ENCODE measurements at places on chromosomes 3 and 15.
A peak's percentile ranks its signal among the peaks of the same experiment; 100 is the strongest.

DNA sequence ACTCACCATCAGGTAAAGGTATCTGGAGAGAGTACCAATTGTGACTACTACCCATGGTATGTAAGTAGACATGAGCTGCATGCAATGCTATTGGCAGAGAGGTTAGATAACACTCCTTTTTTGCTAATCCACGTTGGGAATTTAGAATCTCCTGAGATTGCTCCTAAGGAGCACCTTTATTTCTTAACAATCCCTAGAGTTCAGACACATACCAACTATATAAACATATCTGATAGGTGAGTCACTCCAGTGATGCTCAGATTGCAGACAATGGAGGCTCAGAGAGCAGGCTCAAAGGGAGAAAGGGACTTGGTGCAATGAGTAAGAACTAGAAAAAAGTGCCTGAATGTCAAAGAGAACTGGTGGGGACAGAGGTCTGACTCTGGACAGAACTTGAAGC, 47.0 kb upstream of the LRRFIP2 start:
- no peak for DNase-seq

DNA sequence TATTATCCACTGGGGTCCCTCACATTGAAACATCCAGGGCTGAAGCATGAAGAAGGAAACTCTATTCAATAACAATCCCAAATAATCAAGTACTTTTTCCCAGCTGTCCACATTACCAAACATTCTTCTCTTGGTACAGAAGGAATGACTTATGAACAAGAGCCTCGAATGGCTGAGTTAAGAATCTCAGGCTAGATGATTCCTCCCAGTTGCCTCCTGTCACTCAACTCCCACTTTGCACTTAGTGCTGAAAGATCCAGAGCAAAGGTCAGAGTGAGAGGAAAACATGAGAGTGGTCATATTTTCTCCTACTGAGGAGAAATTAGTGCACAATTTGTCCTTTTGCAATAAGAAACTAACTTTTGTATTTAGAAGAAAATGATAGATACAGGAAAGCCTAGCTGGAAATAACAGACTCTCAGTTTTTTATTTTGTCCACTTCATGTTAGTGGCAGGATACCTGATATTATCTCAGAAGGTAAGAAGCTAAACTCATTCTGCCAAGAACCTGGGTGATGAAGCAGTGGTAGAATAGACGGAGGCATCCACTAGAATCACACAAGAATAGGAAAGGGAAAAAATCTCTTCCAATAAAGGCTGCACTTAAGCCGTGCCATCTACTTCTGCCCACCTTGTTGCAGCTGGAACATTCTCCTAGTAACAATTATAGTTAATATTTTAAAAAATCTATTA, 46.2 kb downstream of the GADL1 start:
- DNase-seq: no peak

DNA sequence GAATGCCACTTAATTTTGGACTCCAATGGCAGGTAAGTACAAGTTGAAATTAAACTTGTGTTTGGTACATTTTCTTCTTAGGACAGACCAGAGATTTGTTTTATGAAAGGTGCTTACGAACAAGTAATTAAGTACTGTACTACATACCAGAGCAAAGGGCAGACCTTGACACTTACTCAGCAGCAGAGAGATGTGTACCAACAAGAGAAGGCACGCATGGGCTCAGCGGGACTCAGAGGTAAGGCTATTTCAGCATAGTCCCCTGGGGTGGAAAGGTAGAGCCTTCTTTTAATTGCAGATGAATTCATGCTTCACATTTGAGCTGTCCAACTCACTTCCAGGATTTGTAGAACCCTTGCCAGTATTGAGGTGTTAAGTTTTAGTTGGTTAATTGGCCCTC, 51.4 kb downstream of the ASTE1 start:
- no peak for DNase-seq

GRCh38 chr15:64686130-64686735, 89.2 kb downstream of the RBPMS2 start:
- DNase-seq: peak; percentile 29

DNA sequence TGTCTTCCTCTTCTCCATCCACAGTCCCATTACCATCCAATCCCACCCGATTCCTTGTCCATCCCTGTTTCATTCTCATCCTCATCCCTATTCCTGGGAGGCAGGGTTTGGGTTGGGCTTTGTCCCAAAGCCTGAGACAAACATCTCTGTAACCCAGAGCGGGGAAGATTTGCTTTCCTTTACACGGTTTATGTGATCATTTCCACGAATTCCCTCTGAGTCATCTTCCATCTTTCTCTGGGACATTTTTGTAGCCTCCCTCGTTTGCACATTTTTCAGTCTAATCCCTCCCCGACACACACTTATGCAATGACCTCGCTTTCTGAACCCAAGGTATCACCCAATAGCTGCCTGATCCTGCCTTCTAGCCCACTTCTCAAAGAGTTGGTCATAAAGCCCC, 22.8 kb downstream of the DUOX2 start:
- DNase-seq: no peak

- no peak for DNase-seq
These were observed 63.2 kb upstream of the RASGRP1 start for GRCh38 chr15:38627689-38628277.

- DNase-seq: no peak
These were observed 64.5 kb downstream of the NPTN start for GRCh38 chr15:73568564-73569280.

- no peak for DNase-seq
These were observed 104.2 kb downstream of the THRB start for GRCh38 chr3:24390169-24391130.

- DNase-seq: no peak
These were observed 196.6 kb downstream of the EBLN2 start for GRCh38 chr3:73258057-73258456.

GRCh38 chr15:22796079-22796478, 9.6 kb downstream of the NIPA1 start:
- no peak for DNase-seq

DNA sequence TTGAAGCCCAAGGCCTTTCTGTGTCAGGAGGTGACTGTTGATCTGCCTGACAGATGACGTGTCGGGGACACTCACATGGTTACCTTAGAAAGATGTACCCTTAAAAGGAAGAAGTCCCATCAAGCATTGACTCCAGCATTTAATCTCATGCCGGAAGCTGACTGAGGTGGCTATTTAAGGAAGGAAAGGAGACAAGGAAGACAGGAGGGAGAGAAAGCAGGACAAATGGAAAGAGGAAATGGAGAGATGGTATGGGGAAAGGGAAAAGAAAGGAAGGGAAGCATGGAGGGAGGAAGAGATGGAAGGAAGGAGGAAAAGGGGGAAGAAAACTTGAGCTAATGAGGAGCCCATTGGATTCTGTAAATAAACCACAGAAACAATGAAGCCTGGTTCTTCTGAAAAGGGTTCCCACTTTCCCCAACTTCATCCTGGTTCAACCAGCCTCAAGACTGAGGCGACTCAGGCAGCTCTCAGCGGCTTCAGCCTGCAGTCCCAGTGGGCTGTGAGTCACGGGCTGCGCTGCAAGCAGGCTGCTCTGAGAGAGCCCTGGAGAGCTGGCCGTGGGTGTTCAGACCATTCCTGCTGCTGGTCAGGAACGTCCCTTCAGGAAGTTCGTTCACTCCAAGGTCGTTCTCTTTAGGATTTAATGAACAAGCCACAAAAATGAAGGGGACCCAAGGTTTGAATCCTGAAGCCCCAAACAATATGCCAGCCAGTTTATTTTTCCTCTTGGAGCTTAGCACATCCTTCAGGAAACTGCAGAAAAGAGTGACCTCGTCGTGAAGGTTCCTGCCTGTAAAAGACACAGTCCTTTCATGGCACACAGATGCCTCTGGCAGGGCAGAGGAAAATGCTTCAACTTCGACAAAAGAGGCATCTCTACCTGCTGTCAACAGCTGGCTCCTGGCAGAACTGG, 69.6 kb upstream of the THBS1 start:
- no peak for DNase-seq

DNA sequence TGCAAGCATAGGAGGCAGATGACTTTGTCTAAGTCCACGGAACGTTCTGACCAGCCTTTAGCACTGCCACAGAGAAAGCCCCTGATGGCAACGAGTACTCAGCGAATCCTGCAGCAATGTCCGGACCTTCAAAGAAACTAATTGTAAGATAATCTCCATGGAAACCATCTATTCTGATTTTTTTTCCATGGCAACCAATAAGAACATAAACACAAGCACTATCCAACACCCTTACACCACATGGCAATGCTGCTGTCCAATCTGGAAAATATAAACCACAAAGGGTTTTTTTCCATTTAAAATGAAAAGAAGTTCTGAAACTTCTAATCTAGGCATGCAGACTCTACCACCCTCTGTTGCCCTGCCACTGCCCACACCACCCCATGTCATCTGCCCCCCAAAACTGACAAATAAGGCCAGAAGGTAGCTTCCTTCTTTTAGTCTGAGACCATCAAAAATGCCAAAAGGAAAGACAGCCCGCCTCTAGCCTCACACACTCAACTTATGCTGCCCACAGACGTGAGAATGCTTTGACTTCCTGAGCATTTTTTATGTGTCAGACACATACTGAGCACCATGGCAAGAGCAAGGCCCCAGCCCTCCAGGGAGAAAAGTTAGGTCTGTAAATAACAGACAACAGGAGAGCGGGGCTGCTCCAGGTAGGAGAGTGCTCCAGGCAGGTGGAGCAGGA, 44.5 kb downstream of the POC1A start:
- no peak for DNase-seq

GRCh38 chr3:169133178-169134161, 530.0 kb downstream of the MECOM start:
- DNase-seq: no peak

GRCh38 chr3:186700267-186700666, 16.9 kb upstream of the KNG1 start:
- no peak for DNase-seq

- DNase-seq: no peak
These were observed 7.2 kb upstream of the MCF2L2 start for GRCh38 chr3:183435661-183436060.

DNA sequence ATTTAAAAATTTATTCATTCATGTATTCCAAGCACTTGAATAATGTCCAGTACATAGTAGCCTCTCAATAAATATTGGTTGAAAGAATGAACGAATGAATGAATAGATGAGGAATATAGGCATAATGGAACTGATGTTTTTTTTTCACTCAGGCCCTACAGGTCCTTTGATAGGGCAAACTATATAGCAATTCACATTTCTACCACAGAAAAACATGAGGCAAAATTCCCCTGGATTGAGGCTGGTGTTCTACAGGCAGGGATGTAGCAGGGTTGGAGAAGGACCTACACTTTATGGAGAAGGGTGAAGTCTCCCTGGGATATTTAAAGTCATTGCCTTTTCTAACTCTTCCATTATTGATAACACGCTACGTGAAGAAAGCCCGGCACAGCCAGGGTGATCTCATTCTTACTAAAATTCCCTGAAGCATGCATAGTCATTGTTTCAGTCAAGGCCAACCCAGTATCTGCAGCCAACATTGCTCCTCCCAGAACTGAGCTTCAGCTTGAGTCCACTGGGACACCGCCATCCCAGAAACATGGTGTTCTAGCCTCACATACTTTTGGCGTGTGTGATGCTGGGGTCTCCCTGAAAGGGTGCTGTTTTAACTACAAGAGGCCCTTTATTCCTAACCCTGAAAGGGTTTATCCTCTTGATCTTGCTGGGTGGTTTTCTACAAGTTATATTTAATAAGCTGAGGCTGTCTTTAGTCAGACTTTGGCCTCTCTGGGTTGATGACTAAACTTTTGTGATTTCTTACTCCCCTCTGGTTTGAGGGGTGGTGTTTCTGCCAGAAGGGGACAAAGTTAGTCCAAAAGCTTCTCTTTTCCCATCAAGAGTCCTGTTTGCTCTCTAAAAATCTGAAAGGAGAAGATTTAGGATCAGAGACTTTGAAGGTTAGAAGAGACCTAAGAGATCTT, 25.9 kb upstream of the FBN1 start:
- no peak for DNase-seq

- DNase-seq: no peak
These were observed 162.1 kb upstream of the LYSMD4 start for GRCh38 chr15:99895189-99895955.

GRCh38 chr3:115688418-115688817, 65.1 kb downstream of the GAP43 start:
- DNase-seq: no peak

GRCh38 chr3:25350725-25351114, 77.3 kb upstream of the RARB start:
- DNase-seq: no peak

GRCh38 chr3:62180514-62180913, 192.8 kb downstream of the FEZF2 start:
- DNase-seq: no peak

GRCh38 chr3:103965764-103966163, 1400.9 kb upstream of the ALCAM start:
- DNase-seq: no peak

DNA sequence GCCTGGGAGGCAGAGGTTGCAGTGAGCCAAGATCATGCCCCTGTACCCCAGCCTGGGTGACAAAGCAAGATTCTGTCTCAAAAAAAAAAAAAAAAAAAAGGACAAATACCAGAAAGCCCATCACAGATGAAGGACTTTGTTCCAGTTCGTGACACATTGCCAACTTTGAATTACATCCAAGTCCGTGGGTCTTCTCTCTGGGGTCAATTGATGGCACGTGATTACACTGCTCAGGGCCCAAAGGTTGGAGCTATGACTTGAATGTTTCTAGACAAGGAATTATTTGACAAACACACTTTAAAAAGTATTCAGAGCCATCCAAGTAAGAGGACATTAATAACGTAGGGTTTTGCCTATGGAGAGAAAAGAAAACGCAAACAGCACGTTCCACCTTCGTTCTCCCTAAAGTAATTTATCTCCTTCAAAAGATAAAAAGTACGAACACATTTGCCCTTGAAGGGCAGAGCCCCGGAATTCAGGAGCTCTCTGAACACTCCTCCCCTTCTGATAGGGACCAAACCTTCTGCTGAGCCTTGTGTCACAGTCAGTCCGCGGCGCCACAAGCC, 31.3 kb upstream of the ST3GAL6 start:
- no peak for DNase-seq

- DNase-seq: no peak
These were observed 37.8 kb downstream of the DLG1 start for GRCh38 chr3:197260491-197261163.

DNA sequence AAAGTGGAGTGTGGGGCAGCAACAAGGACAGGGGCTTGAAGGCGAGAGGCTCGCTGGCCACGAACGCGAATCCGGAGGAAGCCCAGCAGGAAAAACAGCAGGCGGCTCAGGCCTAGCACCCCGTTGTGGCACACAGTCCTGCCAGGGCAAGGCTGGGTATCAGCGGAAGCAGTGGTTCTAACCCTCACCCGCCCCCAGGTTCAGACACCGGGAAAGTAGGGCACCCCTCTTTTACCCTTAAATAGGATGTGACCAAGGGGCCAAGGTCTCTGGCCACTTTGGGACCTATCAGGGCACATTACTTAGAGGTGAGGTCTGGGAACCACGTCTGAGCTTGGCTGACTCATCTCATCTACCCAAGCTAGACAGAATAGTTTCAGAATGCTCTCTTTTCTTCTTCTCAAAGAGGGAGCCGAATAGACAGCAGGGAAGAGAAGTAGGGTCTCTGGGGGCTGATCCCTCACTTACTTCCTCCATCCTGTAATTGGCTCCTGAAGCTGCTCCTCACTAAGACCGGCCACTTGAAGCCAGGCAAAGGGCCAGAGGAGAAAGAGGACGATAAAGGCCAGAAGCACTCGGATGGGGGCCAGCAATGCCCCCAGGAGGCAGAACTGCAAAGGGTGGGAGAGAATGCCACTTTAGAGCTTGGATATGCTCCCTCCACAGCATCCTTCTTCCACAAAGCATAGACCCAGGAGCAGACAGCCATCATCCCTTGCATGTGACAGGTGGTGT, 1.7 kb downstream of the LPCAT4 start:
- no peak for DNase-seq
